SW 1271 (cell line): ENCODE measurements at places on chromosomes 1 and 21.

GRCh38 chr1:157994704-157995582 lies 1.5 kb downstream of the KIRREL1 start:
- DNase-seq = no peak

DNA sequence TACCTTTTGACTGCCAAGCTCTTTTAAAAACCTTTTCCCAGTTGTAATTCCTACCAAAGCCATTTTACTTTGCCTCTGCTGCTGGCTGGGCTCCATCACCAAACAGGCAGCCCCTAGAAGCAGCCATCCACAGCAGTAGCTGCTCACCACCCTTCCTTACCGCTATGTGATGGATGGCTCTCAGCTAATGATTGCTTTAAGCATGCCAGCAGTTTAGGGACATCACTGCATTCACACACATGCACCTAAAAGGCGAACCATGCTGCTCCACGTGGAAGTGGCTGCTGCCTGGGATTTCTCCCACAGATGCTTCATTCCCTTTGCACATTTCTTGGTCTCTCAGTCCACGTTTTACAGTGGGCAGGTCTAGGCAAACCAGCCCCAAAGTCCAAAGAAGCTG lies 46.3 kb upstream of the PDE9A start:
- no peak for DNase-seq

- DNase-seq = no peak
Observed at GRCh38 chr21:40689217-40689616, 157.7 kb downstream of the DSCAM start.

DNA sequence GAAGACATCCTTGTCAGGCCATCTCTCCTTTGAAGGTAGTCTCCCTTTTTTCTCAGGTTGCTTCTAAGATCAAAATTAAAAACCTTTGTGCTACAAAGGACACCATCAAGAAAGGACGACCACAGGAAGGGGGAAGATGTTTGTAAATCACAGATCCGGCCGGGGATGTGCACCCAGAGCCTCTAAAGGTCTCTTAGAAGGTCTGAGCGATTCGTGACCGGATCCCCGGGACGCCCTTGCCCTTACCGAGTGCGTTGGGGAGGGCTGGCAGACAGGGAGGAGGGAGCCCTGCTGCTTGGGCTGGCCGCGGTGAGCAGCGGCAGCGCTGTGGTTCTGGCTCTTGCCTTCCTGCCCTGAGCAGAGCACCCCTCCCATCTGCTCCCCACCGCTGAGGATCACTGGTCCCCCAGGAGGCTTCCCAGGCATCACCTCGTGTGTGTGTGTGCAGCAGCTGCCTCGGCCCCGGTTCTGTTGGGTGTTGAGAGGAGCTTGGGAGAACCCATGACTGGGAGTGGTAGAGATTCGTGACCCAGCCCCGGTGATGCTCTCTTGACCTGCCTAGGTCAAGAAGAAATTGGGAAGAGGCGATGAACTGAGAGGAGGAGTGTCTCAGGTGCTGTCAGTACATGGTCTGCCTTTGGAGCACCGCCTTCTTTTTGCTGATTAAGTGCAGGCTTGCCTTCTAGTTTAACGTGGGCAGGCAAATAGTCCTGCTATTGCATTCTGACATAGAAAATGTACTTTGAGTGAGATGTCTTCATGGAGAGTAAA lies 34.5 kb downstream of the AGPAT3 start:
- no peak for DNase-seq

DNA sequence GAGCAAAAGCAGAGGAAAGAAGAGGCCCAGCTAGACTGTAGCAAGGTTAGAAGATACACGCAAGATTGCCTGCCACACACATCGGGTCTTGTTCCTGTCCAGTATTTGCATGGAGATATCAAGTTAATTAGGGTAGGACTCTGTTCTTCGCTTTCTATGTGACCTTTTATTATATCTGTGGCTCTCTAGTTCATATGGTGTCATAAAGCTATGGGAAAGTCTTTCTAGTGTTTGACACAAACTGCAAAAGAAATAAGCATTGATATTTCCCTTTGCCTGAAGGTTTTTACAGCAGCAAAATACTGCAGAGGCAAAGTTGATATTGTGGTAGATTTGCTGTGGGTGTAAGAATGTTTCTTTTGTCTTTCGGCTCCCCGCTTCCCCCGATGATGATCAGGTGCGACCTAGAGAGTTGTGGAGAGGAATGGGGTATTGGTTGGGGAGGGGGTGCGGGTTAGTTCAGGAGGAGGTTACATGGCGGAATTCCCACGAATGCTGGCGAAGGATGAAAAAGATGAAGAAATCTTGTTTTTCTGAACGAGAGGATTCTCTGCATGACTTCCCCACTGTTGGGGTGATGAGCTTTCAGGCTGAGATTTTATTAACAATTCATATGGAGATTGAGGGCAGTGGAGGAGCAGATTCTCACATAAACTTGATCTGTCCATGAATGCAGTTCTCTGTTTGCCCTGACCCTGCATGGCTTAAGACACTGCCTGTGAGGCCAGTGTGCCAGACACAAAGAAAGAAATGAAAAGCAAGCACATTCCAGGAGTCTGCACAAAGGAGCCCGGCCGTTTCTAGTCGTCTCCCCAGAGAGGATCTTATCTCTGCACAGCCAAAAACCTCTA lies 550.2 kb downstream of the USP25 start:
- no peak for DNase-seq

GRCh38 chr1:193367863-193368262 lies 181.4 kb upstream of the B3GALT2 start:
- DNase-seq = no peak

GRCh38 chr1:32636914-32637645 lies 13.3 kb downstream of the ZBTB8OS start:
- DNase-seq = no peak

GRCh38 chr1:96524100-96524499 lies 197.5 kb upstream of the PTBP2 start:
- DNase-seq = no peak

DNA sequence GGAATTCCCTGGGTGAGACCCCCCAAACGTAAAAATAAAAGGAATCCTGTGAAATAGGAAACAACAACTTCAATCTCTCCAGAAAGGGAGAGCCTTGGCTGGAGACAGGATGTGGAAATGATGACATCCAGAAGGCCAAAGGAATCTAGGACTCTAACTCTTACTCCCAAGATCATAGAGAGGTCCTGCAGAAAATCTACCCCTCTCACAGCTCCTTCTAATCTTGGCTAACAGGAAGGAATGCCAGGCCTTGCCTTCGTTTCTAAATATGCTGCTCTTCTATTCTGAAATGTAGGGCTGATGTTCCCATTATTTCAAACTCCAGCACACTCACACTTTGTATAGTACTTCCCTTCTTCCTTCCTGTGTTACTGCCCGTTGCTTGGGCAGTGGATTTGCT lies 40.7 kb downstream of the ARHGEF11 start:
- DNase-seq = no peak

DNA sequence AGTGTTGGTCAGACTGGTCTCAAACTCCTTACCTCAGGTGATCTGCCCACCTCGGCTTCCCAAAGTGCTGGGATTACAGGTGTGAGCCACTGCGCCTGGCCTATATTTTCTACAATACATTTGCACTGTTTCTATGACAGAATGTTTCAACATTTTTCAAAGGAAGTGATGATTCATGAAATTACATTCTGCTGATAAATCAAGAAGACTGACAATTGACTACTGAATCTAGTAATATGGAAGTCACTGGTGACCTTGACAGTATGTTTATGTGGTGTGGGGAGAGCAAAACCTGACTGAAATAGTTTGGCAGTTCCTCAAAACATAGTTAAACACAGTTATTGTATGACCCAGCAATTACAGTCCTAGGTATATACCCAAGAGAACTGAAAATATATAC lies 18.1 kb downstream of the LRIF1 start:
- no peak for DNase-seq

DNA sequence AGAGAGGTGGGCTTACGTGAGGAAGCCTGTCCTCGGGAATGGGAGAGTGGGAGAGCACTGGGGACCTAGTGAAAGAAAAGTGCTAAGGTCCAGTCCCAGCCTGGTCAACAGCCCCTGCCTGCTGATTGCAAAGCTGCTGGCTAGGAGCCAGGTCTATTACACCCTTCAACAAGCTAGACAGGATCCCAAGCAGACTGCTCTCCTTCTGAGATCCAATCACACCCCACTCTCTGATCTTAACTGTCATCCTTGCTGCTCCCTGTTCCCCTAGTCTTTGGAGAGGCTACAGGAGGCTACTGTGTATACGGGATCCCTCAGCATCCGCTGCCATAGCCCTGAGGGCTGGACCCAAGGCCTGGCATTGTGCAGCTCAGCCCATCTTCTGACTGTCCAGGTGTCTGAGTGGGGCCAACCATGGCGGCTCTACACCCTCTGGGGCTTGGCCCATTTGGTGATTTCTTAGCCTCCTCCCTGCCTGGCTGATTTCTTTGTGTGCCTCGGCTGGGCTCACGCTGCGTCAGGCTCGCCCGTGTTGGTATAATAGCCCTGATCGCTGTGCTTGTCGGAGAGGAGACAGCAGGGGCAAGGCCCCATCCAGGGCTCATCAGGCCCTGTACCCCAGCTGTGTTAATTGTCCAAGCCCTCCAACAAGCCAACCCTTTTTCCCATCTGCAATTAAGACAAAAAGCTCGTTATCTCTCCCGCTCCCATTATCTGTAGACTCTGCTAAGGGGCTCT lies 43.9 kb downstream of the NAV1 start:
- no peak for DNase-seq

DNA sequence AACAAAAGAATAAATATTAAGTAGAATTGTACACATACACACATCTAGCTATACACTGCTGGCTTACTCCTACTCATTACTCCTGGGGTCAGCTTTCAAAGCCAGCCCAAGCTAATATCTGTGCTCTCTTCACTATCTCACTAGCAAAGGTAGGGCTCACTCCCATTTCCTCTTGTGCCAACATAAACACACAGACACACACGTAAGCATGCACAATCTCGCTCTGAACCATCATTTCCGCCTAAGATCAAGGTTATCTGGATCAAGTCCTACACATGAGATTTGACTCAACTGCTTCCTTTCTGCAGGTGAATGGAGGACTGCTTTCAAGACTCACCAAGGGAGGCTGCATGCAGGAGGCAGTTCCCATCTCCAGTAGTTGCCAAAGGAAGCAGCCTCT lies 28.8 kb upstream of the MTMR11 start:
- no peak for DNase-seq

DNA sequence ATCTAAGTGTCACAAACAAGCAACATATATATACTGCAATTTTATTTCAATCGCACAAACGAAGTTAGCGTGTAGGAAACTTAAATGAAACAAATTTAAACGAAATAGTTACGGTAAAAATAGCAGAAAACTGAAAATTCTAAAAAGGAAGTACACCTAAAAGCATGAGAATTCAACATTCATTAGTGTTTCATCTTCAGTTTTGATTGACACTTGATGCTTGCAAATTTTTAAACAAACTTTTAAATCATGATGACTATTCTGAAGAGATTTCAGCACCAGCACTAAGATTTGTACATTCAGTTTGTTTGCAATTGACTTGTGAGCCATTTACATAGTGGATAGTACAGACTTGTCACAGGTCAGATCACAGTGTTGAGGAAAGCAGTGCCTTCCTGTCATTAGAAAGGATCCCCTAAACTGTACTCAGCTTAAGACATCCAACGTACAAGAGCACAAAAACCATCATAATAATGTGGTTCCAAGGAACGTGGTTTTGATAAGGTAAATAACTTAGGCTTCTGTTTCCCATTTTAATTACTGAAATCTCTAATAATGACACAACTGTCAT lies 67.0 kb upstream of the LBR start:
- no peak for DNase-seq

DNA sequence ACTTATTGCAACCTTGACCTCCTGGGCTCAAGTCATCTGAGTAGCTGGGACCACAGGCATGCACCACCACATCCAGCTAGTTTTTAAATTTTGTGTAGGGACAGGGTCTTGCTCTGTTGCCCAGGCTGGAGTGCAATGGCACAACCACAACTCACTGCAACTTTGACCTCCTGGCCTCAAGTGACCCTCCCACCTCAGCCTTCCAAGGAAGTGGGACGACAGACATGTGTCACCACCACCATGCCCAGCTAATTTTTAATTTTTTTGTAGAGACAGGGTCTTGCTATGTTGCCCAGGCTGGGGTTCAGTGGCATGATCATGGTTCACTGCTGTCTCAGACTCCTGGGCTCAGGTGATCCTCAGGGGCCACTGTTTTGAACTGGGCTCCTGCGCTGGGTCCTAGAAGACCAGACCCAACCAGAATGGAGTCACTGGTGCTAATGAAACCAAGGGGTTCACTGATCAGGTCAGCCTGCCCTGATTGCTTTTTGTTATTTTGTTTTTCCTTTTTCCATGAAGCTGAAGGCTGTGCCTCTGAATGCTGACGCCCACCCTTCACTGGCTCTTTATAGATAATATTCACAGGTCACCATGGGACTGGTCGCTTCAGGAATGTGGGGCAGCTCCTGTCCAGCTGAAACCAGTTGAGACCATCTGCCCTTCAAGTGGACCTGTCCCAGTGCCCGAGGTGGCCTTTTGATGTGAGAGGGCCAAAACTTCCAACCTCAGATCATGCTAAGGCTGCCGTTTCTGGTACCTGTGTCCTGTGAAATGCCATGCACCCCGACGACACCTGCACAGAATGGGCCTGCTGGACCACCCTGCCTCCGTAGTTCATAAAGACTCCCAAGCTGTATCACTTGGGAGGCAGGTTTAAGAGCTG lies 4.9 kb downstream of the TRIM17 start:
- no peak for DNase-seq

- DNase-seq = no peak
Observed at GRCh38 chr1:234531151-234531635, 52.2 kb upstream of the TARBP1 start.

- no peak for DNase-seq
Observed at GRCh38 chr21:36100971-36101641, 31.3 kb downstream of the CBR1 start.

DNA sequence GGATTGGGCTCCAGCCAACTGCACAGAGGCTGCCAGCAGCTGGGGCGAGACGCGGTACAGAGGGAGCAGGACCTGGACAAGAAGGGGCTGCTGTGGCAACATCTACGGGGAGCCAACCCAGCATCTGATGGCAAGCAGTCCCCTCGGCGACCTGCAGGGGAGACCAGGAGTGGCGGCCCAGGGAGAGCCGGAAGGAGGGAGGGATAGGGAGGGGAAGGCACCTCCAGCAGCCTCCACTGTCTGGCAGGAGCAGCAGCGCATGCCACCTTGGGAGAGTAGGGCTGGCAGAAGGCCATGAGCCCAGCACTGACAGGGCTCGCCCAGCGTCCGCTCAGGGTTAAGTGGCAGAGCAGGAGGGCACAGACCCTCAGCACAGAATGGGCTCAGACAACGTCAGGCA lies 17.3 kb downstream of the CHD5 start:
- DNase-seq = no peak

GRCh38 chr1:183275322-183275721 lies 89.3 kb downstream of the LAMC2 start:
- no peak for DNase-seq

GRCh38 chr1:180213401-180214170 lies 16.5 kb upstream of the LHX4 start:
- DNase-seq = no peak

GRCh38 chr1:176119549-176119948 lies 87.5 kb downstream of the COP1 start:
- peak; percentile 1 for DNase-seq

DNA sequence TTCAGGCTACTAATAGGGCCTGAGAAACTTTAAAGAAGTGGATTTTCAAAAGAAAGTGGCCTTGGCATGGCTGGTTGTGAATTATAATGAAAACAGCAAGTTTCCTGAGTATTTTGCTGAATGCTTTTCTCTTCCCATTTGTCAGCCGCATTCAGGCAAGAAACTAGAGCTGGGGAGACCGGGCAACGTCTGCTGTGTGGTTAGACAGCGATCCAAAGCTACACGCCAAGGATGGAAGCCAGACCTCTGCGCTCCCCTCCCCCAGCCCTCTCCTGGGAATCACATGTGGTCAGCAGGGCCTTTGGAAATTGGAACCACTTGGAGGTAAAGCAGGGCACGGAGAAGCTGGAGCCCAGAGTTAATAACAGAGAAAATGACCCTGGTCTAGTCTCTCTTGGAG lies 114.1 kb upstream of the CD34 start:
- no peak for DNase-seq
